Neuronal stem cell (in vitro differentiated cells): ENCODE measurements at places on chromosomes 13 and 19.
A peak's percentile ranks its signal among the peaks of the same experiment; 100 is the strongest.

DNA sequence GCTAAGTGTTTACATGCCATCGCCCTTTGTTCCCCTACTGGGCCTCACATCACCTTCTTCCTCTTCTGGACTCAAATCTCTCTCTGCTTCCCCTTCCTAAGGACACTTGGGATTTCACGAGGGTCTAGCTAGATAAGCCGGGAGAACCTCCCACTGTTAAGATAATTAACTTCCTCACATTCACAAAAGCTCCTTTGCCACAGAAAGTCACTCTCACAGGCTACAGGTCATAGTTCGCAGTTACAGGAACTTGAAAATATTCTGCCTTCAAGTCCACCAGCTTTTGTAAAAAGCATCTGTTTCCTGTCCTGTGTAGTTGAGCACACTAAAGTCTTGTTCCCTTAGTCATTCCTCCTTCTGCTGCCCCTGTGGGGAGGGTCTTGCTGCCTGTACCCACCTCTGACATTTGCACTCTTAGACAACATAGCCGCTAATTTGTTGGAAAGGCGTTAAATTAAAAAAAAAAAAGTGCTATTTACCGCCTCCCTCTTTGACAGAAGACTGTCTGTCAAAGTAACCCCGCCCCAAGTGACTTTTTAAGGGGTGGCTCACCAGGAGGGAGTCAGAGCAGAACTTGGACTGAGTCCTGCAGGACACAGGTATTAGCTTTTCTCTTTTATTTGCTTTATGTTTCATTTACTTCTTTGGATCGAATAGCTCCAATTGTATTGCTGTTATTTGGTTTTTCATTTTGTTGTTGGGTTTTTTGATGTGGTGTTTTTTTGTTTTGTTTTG, 26.8 kb upstream of the CEACAM21 start:
- peak; percentile 37 for DNase-seq

DNA sequence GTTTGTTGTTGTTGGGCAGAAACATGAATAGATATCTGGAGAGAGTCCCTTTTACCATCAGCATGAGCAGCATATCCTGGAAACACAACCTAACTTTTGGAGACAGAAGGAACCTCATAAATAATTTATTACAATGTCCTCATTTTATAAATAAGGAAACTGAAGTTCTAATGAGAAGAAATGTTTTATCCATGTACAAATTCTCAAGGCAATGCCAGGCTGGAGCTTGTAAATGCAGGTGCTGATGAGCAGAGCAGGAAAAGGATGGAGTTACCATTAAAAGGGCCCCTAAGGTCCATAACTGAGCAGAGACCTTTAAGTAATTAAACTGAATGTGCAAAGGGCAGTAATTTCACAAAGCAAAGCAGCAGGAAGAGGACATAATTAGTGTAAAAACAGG, 17.3 kb downstream of the LCP1 start:
- DNase-seq, result no peak

GRCh38 chr19:6767081-6767356, 216 bp downstream of the SH2D3A start:
- DNase-seq, result no peak

DNA sequence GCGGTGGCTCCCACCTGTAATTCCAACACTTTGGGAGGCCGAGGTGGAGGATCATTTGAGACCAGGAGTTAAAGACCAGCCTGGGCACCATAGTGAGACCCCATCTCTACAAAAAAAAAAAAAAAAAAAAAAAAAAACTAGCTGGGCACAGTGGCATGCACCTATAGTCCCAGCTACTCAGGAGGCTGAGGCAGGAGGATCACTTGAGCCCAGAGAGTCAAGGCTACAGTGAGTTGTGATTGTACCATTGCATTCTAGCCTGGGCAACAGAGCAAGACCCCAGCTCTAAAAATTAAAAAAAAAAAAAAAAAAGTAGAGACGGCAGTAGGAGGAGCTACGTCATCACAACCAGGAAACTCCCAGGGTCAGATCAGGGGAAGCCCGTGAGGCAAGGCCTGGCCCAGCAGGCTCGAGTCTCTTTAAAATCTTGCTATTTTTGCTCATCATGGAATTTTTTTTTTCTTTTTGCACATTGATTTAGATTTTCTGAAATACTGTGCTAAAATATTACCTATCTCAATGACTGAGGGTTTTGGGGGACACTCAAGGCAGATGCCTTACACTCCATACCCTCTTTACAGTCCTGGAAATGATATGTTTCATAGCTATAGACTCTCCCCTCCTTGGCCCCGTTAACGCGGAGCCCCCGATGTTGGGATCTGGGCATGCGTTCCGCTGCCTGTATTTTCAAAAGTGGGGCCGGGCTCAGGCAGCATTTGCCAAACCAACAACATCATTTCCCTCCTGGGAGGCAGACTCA, 44.4 kb upstream of the USE1 start:
- no peak for DNase-seq

DNA sequence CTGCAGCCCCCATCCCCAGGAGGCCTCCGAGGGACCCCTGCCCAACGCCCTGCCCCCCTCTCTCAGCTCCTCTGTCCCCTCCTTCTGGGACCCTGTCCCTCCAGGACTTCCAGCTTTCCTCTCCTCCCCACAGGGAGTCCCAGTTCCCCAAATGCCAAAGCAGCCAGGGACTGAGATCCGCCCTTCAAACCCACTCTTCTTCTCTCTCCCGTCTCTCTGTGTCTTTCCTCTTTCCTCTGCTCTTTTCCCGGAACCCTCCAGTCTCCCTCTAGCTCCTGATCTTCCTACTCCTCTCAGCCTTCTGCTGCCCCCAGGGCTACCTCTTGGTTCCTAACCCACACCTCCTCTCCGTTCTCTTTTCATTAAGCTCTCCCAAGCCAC, 377 bp downstream of the CA11 start:
- DNase-seq, result no peak

- DNase-seq, result no peak
Measured at GRCh38 chr19:12670159-12670928, 3.7 kb downstream of the WDR83 start.

- DNase-seq, result peak; percentile 87
Measured at GRCh38 chr19:9934132-9934950, 2.0 kb downstream of the OLFM2 start.

- DNase-seq, result no peak
Measured at GRCh38 chr19:23509686-23510450, 114.6 kb upstream of the ZNF91 start.

GRCh38 chr19:16458391-16459341, 13.1 kb downstream of the EPS15L1 start:
- no peak for DNase-seq

DNA sequence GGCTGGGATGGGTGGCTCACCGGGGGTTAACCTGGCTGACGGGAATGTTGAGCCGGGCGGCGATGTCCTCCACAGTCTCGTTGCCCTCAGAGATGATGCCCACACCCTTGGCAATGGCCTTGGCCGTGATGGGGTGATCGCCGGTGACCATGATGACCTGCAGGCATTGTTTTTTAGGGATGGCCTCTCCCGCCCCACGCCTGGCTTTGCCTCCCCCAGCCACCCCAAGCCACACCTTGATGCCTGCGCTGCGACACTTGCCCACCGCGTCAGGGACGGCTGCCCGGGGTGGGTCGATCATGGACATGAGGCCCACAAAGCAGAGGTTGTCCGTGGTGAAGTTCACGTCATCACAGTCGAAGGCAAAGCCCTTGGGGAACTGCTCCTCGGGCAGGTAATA, 16.1 kb downstream of the ATP1A3 start:
- DNase-seq, result no peak

- no peak for DNase-seq
Measured at GRCh38 chr19:6108721-6109633, 1.3 kb downstream of the RFX2 start.
